H7 (cell line): ENCODE measurements at places on chromosomes 3 and 15. TPM values are rescaled to one million over a fixed set of nuclear protein-coding genes. Genes with fewer than 3 reads are reported as not detected.

Gene GOLGA8J
- 0.24 TPM in 1 of 2 replicates, not detected in the other for total RNA-seq

Gene HGD
- 0.18 and 1.4 TPM in 2 replicates for total RNA-seq

Gene MINAR1
- total RNA-seq, result 1.0 and 1.1 TPM in 2 replicates

DNA sequence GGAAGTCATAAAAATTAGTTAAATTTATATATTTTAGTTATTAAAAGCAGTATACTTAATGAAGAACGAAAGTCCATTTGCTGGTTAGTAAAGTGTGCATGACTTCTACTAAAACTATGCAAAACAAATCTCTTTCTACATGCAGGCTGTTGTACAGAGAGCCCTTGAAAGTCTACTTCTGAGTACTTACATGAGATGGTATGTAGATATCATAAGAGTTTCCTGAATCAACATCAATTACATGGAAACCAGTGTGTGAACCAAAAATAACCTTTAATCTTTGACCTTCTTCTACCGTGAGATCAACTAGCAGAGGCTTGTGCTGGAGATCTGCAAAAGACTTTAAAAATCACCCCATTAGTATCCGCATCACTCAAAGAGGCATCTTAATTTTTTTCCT, 42.1 kb upstream of the SLC2A2 start:
- DNase-seq, result no peak

- no peak for DNase-seq
These were observed 429.8 kb downstream of the EPHB1 start for GRCh38 chr3:135224815-135225362.
